HCEC 1CT (cell line): ENCODE measurements at places on chromosomes 7 and 10.

- DNase-seq = peak; percentile 63
Measured at GRCh38 chr7:13111230-13111629, 423.8 kb downstream of the ARL4A start.

DNA sequence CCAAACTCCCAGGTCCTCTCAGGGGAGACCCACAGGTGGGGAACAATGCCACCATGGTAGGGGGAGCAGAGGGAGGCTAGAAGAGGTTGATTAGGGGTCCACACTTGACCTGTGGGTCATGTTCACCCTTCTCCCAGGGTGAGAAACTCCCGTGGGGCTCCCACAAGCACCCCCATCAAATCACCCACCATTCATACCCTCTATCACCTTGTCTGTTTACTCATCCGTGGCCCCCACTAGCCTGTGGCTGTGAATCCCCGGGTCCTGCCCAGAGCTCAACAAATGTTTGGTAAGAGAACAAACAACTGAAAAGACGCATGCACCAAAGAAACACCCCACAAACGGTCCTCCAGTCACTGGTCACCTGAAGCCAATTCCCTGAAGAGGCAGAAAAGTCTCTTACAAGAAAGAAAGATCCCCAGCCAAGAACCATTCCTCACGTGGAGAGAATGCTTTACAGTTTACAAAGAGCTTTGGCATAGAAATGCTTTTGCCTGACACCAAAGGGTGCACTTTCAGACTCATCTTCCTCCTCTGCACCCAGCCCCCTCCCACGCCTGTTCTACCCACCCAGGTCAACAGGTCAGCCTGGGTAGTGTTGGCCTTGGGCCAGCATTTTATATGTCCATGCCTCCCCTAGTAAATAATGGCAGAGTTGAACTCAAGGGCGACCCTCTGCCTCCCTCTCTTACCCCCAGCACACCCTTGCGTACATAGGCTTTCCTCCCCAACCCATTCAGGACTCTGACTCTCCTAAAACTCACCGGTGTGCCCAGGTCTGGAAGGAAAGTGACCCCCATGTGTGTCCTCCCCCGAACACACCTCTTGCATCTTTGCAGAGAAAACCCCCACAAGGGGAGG lies 1.9 kb downstream of the ZCCHC24 start:
- no peak for DNase-seq

GRCh38 chr10:130543794-130544193 lies 407.6 kb downstream of the GLRX3 start:
- DNase-seq = no peak

- no peak for DNase-seq
Measured at GRCh38 chr7:69599286-69599954, 1.1 kb downstream of the AUTS2 start.

- DNase-seq = no peak
Measured at GRCh38 chr7:81330108-81330507, 411.3 kb upstream of the SEMA3C start.

DNA sequence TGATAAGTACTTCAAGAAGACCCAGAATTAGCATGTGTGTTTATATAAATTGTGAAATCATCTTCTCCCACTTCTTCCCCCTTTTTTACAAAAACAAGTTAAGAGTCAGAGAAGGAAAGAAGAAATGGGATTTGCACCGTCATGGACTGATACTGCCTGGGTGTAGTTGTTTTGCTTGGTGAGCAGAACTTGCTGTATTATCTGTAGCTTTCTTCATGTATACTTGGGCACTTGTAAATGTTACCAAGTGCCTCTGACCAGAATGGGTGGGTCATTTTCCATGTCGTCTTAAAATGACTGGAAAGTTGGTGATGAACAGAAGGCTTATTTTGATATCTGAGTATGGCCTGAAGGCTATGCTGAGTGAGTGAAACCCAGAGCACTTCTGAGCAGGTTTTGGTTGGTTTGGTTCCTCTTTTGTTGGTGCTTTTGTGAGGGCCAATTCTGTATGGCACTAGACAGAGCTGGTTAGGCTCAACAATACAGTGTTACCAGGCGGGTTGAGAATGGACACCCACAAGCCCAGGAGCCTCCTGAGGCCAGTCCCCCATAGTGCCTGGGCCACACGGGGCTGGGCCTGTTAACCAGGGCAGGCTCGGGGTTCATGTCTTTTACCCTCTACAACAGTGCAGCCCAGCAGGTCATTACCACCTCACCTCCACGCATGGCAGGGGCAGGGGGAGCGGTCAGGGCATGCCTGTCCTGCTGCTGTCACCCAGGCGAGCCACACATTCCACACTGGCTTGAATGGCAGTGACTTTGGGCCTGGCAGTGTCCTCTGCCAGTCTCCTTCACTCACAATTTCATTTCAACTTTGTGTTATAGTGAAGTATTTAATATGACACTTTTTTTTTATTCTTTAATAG lies 115.1 kb downstream of the CCNY start:
- no peak for DNase-seq

DNA sequence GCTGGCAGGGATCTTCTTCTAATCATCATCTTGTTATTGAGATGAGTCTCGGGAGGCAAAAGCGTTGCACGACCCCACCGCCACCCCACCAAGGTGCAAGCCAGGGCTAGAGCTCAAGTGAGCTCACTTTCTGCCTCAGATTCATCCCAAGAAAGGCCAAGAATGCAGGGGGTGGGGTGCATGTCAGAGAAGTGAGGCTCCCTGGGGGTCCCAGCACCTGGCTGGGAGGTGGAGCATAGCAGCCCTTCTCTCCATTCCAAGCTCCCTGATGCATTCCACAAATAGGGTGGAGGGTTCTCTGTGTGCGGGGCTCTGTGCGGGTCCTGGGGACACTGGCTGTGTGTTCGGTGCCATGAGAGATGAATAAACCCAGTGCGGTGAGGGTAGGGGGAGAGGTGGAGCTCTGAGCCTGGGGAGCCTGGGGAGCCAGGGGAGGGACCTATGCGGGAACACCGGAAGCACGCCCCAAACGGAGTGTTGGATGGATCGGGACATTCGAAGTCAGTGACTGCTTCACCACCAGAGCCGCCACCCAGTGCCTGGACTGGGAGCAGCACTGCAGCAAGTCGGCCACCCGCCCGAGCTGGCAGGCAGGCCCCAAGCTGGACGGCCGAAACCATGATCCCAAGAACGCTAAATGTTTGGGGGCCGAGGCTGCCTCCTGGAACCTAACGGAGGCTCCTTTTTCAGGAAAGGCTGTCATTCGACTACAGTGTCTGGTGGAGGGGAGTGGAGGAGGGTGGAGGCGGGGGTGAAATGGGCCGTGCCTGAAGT lies 17.9 kb upstream of the HMX3 start:
- peak; percentile 15 for DNase-seq

DNA sequence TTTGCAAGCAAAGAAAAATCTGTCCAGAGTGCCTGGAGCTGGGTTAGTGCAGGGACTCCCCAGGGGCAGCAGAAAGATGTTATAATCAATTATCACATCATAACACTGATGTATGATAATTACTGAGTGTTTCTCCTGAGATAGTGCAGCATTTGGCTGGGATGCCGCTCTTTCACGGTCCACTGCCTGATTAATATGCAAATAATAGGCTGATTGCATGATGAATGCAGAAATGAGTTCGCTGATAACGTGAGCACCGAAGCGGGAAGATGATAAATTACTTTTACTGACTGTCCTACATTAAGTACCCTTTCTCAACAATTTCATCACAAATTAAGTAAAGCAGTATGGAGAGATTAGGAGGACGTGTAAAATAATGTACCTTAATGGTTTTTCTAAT lies 71.4 kb upstream of the SH2B2 start:
- no peak for DNase-seq

DNA sequence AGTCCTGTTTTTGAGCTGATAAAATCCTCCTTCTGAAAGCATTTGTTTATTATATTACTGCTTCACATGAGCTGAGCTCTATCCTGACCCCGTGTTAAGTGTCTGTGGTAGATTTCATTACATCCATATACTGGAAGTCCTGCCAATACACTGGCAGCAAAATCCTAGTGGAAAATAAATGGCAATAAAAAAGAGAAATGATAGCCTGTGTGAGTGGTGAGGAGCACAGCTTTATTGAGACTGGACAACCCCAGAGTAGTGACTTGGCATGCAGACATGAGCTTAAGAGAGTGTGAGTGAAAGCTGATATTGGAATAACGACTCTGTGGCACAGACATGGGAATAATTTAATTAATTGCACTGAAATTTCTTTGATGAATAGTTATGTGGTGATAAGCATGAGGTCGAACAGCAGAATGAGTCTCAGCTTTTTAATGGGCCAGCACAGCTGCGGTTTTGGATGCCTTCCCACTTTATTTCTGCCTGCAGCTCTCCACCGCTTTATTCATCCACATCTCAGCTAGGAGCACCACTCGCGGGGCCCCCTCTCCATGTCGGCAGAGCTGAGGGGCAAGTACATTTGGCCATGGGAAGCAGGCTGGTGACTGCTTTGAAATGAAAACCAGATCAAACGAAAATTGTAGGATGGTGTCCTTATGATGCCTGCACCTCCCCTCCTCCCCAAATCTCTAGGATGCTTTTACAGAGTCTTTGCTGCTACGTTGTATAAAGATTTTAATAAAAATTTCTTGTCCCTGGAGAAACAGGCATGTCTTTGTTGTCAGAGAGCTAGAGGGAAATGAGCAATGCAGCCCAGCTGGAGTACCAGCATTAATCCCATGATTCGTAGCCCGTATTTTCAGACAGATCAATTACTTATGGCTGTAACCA lies 494.3 kb downstream of the AUTS2 start:
- DNase-seq = no peak

DNA sequence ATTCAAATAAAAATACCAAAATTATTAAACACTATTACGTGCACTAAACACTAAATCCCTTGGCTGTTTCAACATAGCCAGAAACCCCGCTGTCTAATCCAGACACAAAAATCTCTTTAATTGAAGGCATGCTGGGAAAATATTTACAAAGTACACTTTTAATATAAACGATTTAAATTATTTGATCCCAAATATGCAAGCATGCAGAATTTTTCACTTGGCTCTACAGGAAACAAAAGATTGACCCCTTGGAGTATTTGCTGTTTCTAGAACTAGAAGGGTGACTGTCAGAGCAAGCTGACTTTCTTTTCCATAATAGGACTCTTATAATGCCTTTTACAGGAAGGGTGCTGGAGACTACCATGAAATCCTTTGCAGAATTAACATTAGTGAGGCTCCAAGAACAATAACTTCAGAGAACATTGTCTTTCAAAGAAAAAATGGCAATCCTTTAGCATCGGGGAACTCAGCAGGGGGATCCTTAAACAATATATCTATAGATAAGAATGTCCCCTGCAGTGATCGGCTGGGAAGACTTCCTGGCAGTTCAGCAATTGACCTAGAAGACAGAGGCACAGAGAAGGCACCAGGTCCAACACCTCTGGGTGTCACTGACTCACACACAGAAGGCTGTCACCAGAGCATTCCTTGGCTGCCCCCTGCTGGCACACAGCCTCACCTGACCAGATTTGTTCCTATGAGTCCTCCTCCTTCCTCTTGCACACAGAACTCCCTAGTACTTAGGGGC lies 55.8 kb upstream of the MRLN start:
- DNase-seq = peak; percentile 61

- DNase-seq = peak; percentile 44
Measured at GRCh38 chr7:17009007-17009719, 127.4 kb upstream of the AGR3 start.

DNA sequence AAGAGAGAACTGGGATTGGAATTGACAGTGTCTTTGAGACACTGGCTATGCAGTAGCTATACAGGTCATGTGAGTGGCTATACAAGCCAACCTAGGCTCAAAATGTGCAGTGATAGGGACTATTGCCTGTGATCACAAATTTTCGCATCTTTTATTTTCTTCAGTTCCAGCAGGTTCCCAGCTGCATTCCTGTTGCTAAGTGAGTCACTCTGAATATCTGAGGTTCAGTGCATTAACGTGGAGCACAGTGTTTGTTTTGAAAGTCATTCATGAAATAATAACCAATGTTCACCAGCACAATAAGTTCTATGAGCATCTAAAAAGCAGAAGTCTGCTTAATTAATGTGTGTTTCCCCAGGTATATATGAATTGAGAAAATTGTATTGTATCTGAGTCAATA lies 1236.0 kb upstream of the CELF2 start:
- peak; percentile 17 for DNase-seq

- DNase-seq = peak; percentile 99
Measured at GRCh38 chr10:43888586-43888985, 239.9 kb upstream of the ZNF32 start.

DNA sequence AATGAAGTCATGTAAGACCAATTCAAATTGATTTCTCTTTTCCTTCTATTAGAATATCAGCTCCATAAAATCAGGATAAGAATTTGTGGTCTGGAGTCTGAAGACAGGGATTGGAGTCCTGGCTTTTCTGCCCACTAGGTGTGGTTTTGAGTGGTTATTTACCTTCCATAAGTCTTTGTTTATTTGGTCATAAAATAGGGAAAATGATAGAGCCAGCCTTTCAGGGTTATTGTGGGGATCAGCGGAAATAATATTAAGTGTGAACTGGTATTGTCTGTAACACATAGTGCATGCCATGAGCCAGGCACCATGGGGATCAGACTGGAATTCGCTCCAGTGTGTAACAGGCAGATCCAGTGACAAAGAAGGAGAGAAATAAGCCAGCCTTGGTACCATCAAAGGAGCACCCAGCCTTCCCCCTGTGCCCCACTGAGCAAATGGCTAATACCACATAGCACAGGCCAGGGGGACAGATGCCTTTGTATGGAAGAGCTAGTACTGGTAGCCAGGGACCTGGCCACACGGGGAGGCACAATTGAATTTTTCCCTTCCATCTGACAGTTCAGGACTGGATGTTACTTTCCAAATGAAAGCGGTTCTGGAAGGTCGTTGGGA lies 509.7 kb upstream of the PODXL start:
- no peak for DNase-seq

DNA sequence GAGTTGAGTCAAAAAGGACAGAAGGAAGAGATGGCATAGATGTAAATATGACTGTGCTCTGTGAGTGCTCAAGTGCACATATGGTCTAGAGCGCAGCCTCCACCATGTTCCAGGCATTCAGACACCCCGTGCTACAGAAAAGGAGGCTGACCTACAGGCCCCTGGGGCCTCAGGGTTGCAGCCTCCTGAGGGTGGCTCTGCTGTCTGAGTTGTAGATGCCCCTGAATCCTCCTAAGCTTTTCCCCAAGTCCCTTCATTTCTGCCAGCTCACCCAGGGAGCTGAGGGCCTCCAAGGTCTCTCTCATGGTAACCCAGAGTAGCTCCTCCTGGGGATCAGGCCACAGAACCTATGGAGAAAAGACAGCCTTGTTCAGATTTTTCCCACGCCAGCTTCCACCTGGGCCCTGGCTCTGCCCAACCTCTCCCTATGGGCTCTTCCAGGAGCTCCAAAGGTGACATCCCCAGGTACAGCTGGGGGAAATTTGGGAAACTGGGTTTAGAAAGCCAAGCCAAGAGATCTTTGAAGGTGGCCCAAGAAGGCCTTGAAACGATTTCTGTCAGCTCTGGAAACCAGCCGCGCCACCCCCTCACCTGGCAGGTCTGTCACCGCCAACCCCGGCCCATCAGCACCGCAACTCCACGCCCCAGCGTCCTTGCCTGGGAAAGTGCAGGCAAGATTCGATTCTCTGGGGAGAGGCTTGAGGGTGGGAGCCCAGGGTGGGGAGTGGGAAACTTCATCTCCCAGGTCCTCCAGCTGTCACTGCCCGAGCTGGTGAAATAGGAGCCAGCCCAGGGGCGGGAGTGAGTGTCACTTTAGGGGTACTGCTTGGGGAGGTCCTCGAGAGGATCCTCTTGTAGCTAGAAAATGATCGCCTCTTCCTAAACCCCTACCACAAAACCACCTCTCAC lies 2.4 kb downstream of the ZNF467 start:
- no peak for DNase-seq
